ENCODE measurements at places on chromosomes 6 and 20.

DNA sequence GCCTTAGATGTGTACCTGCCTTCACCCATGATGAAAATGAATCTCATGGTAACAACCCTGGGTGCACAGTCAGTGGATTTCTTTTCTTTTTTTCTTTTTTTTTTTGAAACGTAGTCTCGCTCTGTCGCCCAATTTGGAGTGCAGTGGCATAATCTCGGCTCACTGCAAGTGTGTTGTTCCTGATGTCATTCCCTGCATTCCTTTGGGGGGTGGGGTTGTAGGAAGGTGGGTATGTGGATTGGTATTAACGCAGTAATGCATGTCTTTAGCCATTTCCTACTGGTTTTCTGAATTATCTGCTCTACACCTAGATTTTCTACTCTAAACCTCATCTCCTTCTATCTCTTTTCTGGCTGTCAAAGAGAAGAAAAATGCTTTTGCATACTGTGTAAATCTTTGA, 146.6 kb downstream of the RNF144B start:
- no peak for DNase-seq

DNA sequence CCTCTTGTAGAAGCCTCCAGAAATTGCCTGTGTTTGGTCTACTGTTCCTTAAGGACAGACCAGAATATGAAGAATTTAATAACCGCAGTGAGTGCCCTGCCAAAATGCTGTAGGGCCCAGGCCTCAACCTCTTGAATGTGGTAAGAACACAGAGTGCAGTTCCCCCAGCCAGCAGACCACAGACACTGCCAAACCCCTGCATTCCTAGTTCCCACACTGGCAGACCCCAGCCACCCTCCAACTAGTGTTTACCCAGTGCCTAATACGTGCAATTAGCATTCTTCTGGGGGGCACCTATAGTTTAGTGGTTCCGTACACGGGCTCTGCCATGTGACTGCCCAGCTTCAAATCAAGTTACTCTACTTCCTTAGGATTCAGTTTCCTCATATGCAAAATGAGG, 51.7 kb downstream of the STK35 start:
- no peak for DNase-seq

DNA sequence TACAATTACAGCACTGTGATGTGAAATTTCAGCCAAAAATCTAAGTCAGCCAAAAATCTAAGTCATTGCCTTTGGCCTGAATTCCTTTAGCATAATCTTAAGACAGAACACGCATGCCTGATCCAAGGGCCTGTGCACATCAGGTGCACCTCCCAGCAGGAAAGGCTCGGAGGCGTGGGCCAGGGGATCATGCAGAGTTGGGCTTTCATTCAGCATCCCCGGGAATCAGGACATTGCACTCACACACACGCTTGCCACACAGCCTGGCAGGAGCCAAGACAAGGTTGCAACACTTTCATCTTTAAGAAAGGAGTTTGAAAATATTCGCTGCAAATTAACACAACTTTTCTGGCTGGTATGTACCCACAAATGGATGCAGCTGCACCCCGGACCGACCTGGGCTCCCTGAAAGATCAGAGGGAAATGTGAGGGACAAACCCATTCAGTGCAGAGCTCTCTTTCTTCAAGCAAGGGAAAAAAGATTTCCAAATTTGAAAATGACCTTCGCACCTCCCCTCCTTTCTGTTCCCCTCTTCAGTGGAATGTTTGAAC, 48.8 kb downstream of the ERMARD start:
- no peak for DNase-seq

DNA sequence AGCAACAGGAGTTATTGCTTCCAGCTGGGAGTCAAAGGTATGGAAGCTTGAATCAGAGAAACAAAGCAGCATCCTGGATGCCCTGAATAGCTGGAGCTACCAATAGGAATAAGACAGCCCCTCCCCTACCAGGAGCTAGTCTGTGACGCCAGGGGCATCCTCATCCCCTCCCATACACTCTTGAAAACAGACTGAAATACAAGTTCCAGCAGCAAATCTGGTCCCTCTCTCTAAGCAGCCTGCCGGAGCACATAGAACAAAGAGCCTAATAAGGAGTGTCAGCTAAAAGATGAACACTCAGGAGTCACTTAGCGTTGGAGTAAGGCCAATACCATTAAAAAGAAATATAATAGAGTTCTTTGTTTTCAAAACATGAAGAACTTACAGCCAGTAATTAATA, 25.6 kb downstream of the FILIP1 start:
- no peak for DNase-seq

GRCh38 chr20:51624157-51624731, 81.7 kb upstream of the NFATC2 start:
- DNase-seq = peak; percentile 68

DNA sequence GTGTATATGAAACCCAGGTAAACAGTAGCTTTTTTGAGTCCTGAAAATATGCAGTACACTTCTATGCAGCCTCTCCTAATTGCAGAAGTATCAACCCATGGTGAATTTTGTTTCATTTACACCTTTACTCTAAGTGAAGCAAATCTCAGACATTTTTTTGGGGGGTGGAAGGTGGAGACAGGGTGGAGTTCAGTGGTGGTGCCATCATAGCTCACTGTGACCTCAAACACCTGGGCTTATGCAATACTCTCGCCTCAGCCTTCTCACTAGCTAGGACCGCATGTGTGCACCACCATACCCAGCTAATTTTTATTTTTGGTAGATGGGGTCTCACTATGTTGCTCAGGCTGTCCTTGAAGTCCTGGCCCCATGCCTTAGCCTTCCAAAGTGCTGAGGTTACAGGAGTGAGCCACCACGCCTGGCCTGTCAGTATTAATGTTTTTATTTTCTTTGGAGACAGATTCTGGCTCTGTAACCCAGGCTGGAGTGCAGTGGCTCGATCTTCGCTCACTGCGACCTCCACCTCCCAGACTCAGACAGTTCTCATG, 80.3 kb downstream of the JARID2 start:
- no peak for DNase-seq

DNA sequence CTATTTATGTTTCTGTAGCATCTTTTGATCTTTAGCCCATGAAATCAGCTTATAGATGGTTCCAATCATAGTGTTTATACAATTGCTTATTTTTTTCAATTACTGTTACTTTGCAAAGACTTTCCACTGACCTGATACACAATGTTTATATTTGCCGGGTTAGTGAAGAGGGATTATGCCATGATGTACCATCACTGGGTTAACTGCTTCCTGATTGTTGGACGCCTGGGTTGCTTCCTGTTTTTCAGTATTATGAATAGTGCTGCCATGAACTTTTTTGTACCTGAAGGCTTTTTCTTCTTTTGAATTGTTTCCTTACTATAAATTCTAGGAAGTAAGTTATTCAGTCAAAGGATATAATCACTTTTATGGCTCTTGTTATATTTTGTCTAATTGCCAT, 6.9 kb downstream of the MANBAL start:
- DNase-seq = no peak

DNA sequence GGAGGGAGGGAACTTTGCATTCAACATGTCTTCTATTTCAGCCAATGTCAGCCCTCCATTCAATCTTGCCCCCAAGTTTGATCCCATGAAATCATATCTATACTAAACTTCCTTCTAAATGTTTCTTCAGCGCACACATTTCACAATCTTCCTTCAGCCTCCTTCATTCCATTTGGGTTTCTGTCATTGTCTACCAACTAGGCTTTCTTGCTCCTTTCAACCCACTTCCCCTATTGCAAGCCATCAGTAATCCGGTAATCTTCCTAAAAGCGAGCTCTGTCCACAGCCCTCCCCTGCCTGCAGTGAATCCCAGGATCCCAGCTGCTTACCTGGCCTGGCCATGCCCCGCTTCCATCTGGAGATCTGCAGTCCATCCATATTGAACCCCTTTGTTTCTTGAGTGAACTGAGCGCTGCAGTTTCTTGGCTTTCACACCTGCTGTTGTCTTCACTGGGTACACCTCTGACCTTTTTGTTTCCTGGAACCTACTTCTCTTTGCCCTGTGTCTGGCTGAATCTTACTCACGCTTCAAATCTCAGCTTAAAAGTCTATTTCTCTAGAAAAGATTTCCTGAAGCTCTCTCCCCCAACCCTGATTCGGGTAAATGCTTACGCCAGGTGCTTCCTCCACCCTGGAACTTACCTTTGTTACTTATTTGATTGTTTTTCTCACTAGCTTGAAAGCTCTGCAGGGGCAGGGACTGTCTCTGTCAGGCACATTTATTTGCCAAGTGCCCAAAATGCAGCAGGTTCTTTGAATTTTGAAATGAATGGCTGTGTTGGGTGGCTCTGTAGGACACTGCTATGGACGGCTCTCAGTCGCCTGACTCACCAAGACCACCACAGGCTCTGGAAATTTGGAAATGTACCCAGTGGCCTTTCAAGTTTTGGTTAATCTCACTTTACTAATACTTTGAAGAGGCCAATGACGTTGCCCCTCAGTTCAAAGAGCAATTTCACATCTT, 50.3 kb downstream of the ADTRP start:
- DNase-seq = peak; percentile 91

DNA sequence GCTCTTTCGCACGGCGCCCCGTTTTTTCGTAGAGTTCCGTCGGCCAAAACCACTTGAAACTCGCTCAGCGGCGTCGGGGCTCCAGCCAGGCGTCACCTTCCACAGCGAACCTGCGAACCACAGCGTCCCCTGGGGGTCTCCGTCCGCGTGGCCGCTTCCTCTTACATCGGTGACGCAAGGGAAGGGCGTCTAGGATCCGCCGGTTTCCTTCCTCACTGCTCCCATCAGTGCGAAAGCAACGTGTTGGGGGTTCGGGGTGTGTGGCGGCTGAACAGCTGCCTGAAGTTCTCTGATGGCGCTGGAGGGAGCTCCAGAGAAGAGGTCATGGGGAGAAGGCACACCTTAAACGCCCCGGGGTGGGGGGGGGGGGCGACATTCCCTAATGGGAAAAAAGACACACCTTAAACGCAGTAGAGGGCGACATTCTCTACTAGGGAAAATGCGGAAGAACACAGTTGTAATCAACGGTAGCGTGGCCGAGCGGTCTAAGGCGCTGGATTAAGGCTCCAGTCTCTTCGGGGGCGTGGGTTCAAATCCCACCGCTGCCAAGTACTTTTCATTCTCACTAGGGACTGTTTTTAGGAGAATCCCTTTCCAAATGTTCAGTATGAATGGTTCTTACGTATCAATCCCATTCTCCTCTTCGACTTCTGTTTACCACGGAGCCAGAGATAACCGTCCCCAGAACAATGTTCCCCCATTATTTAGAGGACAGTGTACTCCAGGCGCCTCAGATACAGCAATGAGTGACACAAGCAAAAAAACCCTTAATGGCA, 16.4 kb downstream of the ZNF311 start:
- DNase-seq = no peak

- DNase-seq = no peak
Observed at GRCh38 chr6:44498436-44498835, 110.9 kb downstream of the CDC5L start.

DNA sequence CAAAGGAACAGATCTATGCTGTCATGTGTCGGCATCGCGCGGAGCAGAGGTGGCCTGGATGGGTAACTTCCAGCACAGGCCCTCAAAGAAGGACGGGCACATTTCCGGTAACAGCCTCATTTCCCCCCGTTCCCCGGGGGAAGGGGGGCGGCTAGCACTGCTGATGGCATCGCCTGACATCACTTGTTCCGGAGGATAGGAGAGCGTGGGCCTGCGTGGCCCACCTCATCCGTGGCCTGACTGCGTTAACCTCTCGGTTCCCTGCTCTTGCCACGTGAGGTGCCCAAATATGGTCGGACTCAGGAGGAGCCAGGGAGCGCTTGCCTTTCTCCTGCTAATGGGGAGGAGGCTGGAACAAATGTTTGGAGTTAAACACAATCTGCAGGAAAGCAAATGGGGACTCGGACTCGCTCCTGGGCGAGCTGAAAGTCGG, at the start of gene AKAP12:
AKAP12 (plus strand) TSS at position 365 of the 433 bp plus-strand sequence. CDS start 596 bp downstream, outside the sequence.
- DNase-seq = no peak

DNA sequence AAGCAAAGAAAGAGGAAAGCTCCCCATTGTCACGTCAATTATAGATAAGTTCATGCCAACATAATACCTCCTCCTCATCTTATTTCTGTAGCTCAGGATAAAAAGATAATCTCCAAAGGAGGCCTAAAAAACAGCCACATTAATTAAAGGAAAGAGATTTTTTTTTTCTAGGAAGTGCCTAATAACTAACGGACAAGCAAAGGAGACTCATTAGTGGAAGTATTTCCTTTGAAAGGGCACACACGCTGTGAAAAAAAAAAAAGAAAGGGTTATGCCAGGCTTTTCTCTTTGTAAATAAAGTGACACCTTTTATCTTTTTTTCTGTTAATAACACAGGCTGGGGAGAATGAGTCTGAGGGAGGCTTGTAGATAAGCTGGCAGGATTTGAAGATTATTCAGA, 55.7 kb downstream of the PCSK2 start:
- DNase-seq = no peak

GRCh38 chr20:3874194-3874844, 14.9 kb upstream of the PANK2 start:
- DNase-seq = no peak

- DNase-seq = no peak
Observed at GRCh38 chr20:40908309-40908708, 120.3 kb upstream of the TOP1 start.

DNA sequence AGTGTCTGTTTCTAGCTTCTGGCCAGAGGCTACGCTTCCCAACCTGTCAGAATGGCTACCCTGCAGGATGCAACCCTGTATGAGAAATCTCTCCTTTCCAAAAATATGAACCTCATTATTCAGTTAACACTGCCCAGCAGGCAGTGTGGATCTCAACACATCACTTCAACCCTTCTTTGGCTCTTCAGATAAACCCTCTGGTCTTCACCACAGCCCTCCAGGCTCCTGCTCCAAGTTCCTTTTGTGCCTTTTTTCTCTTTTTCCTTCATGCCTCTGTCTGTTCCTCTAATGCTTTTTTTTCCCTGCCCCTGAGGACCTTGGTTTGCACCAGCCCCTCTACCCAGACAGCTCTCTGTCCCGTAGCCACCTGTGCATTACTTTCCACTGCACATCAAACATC, 207.4 kb downstream of the MYLK4 start:
- no peak for DNase-seq

DNA sequence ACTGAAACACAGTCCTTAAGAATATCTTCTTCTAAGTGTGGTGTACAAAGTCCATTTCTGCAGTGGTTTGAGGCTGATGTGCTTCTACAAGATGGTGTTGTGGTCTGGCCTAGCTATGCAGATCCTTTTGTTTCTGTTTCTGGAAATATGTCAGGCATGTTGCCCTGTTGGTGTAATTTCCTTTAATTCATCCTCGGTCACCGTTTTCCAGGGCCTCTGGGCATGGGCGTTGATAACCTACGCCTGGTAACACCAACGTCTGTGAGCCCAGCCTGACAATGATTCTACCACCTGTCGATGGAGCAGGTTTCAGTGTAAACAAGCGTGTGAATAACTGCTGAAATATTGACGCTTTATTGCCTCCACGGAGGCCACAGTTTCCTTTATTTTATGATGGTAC, 33.3 kb upstream of the AFDN start:
- no peak for DNase-seq

DNA sequence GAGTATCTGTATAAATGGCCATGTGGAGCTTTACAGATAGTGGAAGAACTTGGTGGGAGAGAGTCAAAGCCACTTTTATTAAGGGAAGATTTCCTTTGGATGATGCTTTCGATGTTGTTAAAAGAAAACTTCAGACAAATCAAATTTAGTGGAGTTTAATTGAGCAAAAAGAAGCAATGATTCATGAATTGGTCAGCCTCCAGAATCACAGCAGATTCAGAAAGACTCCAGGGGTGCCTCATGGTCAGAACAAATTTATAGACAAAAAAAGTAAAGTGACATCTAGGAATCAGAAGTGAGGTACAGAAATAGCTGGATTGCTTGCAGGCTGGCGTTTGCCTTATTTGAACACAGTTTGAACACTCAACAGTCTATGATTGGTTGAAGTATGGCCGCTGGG, 5.3 kb upstream of the CGA start:
- DNase-seq = no peak

GRCh38 chr6:16762550-16763477, 1.6 kb upstream of the ATXN1 start:
- peak; percentile 83 for DNase-seq

- DNase-seq = no peak
Observed at GRCh38 chr20:3413393-3413889, 6.0 kb upstream of the DNAAF9 start.

Measured in RPMI8226 (cell line).